ENCODE measurements at places on chromosomes 1 and 21.

GRCh38 chr1:115978292-115978941 is 2.1 kb downstream of the SLC22A15 start:
- DNase-seq = no peak

GRCh38 chr1:45014321-45015028 is 2.4 kb downstream of the UROD start:
- peak; percentile 45 for DNase-seq

DNA sequence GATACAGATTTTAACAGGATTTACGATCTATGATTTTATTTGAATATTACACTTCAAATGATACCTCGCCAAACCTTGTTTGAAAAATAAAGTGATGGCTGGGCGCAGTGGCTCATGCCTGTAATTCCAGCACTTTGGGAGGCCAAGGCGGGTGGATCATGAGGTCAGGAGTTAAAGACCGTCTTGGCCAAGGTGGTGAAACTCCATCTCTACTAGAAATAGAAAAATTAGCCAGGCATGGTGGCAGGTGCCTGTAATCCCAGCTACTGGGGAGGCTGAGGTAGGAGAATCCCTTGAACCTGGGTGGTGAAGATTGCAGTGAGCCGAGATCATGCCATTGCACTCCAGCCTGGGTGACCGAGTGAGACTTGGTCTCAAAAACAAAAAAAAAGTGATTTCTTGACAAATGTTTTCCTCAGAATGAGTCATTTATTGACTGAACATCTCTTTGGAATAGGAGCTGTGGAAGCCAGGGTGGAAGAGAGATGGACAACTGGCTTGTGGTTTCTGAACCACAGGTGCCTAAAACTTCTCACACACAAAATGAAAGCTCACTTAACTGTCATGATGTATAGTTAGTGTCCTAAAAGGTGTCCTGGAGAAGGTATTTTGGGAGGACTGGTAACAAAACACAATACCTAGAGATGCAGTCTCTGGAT is 11.9 kb downstream of the PKNOX1 start:
- DNase-seq = no peak

- no peak for DNase-seq
Observed at GRCh38 chr1:150609732-150610131, 19.7 kb downstream of the ENSA start.

DNA sequence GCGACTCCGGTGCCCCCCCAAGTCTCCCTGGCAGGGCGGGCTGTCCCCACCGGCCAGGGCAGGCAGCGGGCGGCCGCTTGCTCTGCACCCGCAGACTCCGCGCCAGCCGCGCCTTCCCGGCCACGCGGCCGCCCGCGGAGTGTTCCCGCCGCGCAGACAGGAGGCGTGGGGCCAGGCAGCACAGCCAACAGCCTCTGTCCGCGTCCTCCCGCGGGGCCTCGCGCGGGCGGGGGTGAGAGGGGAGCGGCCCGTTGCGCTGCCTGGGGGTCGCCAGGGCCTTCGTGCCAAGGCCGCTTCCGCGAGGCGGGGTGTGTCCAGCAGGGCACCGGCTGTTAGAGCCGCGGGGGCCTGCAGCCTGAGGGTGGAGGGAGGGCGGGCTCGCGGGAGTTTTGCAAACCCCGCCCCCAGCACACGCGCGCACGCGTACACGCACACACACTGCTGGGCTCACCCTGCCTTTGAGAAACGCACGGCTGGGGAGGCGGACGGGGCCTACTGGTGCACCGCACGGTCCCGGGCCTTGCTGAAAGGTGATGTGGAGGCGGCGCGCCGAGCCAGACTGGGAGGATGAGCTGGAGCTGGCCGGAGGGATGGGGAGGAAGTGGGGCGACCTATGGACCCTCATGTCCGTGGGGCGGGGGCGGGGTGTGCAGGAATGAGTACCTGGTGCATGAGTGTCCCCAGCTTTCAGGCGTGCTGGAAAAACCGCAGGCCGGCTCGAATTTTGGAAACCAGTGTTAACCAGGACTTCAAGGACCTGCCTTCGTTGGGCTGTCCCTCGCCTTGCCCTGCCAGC is 41.5 kb downstream of the KIAA1614 start:
- no peak for DNase-seq

GRCh38 chr1:238409191-238409850 is 518.6 kb upstream of the ZP4 start:
- DNase-seq = no peak

DNA sequence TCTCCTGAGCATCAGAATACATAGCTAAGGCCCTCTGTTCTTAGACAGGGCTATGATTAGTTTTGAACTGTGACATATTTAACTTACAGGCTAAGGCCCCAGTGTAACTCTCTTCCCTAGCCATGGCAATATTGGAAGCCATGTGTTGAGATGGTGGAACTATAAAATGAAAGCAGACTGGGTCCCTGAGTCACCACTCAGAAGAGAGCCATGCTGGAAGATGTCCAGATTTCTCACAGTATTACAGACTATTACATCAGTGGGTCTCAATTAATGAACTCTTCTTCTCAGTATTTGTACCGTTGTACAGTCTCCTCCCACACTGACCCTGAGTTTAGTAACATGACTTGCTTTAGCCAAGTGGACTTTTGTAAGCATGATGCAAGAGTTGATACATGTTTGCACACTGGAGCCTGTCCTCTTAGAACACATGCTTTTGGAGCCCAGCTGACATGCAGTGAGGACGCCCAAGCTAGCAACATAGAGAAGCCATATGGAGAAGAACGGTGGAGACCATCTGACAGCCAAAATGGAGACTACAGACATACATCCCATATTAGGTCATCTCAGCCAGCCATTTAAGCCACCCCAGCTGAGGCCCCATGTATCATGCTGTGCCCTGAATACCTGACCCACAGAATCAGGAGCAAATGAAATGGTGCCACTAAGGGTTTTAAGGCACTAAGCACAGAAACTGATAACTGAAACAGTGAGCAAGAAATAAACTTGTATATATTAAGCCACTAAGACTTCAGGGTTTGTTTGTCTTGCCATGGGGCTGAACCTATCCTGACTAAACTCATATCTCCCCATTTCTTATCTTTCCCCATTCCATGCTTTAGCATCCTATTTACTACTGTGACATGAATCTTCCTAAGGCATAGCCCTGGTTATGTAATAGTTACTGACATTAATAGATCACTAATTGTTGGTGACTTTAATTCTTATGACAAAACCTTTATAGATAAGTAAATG is 24.4 kb downstream of the TBX15 start:
- DNase-seq = no peak

DNA sequence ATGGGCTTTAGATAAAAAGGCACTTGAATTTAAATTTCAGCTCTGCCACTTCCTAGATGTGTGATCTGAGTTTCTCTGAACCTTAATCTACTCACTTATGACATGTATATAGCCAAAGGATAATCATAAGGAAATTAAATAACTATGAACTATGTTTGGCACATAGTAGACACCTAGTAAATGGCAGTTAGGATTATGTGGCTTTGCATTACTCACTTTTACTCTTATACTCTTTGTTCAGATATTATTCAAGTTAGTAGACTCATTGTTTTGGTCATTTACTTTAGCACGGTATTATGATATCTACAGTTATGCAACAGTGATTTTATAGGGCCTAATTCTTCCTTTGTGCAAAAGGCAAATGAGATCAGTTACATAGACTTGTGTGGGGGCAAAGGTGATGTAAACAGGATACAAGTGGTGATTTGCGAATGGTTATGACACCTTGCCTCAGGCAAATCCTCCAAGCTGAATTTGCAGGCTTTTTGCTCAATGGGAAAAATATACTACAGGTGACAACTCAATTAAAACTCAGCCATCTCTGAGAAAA is 297.2 kb upstream of the PBX1 start:
- no peak for DNase-seq

DNA sequence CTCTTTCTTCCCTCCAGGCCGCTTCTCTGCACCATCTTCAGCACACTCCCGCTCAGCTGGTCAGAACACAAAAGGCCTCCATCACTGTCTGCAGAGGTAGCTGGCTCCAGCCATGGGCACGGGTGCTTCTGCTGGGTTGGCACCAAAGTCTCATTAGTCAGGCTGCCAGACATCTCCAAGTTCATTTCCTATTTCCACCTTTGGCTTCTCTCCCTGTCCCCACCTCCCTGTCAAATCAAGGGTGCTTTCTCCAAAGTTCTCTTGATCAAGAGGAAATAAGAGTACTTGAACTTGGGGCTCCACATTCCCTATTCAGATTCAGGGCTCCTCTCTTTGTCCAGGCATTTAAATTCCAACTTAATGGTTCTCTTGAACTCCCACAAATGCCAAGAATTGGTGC is 33.9 kb upstream of the GRIK3 start:
- DNase-seq = no peak

DNA sequence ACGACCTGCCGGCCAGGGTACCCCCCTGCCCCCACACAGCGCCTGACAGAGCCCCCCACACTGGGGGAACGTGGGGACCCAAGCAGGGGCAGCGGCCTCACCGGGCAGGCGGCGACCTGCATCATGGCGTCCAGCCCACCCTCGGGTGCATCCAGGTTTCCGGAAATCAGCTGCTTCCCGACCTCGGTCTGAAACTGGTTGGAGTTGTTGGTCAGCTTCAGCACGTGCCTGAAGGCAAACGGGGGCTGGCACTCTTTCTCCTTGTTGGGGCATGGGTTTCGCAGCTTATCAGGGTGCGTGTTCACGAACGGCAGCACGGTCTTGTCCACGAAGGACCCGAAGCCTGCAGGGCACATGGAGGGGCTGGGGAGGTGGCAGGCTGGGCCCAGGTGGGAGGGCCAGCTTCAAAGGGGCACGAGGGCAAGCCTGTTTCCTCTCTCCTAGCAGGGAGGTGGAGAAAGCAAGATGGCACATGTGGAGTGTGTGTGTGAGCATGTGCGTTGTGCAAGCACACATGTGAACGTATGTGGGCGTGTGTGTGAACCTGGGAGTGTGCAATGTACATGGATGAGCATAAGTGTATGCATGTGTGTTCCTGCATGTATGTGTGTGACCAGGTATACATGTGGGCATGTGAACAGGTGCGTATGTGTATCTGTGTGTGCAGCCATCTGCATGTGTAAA is 19.2 kb downstream of the ITGB2 start:
- no peak for DNase-seq

- DNase-seq = no peak
Observed at GRCh38 chr1:71899881-71900280, 382.5 kb downstream of the NEGR1 start.

DNA sequence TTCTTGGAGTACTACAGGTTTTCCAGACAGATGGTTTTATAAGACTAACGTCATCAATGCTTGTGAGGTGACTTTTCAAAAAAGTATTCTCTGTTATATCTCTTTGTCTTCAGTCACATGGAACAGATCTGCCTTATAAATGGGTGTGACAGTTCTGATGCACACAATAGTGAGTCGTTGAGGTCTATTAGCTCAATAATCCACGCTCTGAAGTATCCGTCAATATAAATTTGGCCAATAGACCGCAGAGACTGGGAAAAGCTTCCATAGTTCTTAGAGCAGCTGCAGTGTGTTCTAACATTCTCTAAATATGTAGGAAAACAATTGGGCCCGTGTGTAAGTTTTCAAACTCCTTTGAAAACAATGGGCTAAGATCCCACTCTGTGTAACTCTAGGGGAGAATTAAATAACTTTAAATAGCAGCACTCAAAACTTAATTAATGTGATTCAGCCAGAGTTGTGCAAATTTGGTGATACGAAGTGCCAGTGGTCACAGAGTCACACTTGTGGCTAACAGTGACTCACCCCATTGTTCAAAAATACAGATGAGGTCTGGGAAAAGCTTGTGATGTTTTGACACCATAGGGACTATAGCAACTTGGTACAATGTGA is 316.0 kb downstream of the LMO4 start:
- no peak for DNase-seq

DNA sequence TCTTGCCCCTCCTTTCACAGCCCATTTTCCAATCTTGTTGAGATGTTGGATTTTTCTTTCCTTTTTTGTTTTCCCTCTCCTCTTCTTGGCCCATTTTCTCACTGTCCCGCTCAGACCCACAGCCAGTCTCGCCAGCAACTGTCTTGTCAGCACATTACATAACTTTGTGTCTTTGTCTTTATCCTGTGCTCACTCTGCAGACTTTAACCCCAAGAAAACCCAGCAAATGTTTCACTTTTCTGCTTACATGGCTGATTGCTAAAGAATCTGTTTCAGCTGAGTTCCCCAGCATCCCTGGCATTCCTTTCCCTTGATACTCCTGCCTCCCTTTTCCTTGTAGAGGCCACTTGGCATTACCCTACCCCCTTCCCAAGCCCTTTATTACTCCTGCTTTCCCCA is 74.6 kb downstream of the ZNF648 start:
- DNase-seq = no peak

DNA sequence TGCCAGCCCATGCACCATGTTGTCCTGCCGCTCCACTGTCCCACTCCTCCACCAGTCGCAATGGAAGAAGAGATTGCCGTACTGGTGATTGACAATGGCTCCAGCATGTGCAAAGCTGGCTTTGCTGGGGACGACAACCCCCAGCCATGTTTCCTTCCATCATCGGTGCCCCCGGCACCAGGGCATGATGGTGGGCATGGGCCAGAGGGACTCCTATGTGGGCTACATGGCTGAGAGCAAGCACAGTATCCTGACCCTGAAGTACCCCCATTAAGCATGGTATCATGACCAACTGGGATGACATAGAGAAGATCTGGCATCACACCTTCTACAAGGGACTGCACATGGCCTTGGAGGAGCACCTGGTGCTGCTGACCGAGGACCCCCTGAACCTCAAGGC is 1.9 kb upstream of the AMY2B start:
- no peak for DNase-seq

DNA sequence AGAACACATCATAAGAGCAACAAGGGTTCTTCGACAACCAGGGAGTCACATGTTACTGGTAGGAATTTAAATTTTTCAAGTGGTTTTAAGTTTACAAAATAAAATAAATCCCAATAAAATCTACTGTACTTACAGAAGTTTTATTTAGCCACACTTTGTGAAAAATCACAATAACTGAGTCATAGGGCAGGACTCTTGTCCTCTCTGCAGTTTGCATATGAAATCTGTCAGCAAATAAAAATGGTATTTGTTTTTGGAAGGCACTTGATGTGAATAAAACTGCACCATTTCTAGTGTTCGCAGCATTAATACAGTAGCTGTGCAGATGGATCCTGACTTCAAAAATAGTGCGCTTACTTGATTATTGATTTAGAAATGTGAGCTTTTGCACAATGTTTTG is 150.4 kb downstream of the LBR start:
- DNase-seq = no peak

DNA sequence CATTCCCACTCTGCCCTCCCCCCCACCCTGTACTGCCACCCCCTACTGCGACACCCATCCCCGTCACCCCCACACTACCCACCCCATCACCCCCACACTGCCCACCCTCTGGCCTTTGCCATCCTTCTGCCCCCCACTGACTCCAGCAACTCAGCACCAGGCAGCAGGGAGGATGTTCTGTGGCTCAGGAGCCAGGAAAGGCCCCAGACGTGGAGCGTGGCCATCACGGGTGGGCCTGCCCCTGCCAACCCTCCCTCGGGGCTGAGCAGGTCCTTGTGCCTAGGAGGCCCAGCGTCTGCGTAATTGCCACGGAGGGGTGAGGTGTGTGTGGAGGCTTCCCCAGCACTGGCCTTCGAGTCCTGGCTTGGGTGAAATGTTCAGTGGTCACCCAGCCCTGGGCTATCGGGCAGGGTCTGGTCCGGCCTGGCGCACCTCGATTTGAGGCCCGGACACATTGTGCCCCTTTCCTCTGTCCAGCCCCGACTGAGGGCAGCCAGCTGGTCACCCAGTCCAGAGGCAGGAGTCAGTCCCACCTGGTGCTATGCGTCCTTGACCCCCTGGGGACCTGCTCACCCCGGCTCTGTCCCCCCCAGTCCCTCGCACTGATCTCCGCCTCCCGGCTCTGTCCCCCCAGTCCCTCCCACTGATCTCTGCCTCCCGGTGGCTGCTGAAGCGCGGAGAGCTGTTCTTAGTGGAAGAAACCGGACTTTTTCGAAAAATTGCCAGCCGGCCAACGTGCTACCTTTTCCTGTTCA is 23.0 kb downstream of the ARHGEF16 start:
- no peak for DNase-seq
